Hematopoietic multipotent progenitor cell (in vitro differentiated cells): ENCODE measurements at places on chromosomes 5 and 9.

DNA sequence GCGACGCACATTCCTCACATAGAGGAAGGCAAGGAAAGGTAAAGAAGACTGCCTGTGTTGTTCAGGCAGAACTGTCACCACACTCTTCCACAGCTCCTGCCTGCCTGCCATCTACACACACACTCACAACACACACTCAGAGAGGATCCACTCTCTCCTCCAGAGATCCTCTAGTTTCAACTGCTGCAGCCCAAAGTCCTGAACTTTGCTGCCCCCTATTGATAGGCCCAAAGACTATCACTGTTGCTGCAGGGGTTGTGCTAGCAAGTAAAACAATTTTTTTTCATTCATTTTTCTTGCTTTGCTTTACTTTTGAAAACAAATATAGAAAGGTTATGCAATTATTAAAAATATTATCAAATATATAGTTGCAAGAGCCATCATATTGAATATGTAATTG lies 5.9 kb upstream of the CFAP90 start:
- peak; percentile 70 for DNase-seq

- no peak for DNase-seq
These were observed 159.8 kb downstream of the SYK start for GRCh38 chr9:90961375-90961774.

- DNase-seq, result no peak
These were observed 69.2 kb downstream of the CDH18 start for GRCh38 chr5:19918780-19919179.

DNA sequence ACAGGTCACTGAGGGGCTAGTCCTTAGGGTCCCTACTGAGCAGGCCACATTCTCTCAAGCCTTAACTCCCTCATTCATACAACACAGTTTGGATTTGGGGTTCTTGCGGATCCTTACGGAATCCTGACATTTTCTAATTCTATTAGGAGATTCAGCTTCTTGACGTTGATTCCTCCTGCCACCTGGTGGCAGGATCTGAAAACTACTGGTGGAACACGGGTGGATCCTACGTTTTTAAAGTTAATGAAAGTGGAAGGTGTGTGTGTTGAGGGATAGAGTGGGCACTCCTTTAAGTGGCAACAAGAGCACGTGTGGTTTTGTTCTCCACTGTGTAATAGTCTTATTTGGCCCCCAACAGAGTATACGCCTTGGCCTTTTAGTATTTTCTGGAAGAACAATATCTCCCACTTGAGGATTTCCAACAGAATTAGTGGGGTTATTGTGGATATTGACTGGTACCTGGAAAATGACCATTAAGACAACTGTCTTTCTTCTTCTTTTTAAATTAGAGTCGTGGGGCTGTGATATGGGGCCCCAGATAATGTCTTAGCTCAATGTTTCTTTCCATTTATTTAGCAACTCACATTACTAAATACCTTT lies 25.2 kb downstream of the SLC28A3 start:
- peak; percentile 69 for DNase-seq

DNA sequence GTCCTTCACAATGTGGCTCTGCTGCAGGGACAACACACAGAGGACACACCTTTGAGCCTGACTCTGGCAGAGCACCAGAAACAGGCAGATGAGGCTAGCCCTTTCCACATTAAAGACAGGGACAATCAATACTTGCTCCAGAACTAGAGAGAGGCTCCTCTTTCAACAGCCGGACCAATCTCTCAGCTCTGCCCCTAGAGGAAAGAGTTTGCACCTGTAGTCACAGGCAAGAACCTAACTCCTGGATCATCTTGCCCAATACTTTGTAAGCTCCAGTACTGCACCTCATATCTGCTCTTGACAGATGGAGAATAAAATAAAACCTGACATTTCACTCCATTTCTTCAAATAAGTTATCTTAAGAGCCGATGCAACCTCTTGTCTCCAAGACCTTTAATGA lies 52.1 kb downstream of the EPB41L4A start:
- no peak for DNase-seq

DNA sequence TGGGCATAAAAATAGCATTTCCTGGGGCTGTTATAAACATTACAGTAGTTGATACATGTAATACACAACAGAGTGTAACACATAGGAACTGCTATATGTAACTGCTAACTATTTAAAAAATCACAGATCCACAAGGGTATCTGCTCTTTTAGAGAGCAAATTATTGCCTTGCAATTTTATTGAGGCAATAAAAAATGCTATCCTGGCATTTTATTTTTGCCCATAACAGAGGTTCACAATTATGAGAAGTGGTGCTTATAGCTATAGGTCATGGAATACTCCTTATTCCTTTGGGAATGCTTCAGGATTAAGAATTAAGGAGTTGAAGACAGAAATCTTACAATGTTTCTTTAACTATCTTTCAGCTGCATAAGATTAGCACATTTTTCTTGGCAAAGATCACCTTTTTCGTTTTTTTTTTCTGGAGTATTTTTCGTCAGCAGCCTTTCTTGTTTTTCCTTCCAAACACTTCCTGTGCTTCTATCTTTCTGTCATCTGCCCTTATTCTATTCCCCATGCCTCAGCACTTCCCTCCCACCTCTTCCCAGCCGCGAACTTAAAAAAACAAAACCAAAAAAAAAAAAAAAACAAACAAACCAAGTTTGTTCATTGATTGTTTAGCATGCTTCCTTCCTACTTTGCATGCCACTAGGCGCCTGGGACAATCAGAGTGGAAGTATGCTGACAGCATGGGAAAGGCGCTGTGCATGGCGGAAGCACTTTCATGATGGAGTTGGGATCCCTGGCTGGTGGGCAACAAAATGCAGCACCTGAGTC lies 264.2 kb downstream of the MAST4 start:
- no peak for DNase-seq

DNA sequence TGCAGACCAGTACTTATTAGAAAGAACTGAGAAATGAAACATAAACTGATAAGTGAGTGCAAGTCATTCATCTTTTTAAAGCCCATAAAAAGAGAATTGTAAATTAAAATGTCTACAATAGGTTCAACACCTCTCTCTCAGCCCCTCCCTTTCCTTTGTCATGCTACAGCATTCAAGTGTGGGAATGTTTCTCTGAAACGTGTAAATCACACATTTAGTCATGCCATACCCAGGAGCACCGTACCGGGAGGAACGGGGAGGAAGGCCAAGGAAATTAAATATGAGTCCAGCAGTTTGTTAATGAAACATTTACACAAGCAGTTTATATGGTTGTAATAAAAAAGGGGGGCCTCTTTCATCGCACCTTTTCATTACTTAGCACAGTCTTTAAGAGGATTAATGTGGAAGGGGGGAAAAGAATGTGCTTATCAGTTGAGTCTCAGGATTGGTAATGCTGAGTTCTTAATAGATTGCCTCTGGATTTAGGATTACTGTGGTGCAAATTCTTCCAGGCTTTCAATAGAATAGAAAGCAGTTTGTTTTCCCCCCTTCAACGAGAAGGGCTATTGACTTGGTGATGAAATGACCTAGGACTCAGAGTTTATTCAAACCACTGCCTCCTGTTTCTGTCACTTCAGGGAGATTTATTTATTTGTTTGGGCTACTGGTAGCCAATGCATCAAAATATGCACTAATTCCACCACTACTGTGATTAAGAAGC lies 176.0 kb upstream of the ZNF608 start:
- no peak for DNase-seq

GRCh38 chr5:64854855-64855254 lies 86.1 kb downstream of the CWC27 start:
- no peak for DNase-seq

DNA sequence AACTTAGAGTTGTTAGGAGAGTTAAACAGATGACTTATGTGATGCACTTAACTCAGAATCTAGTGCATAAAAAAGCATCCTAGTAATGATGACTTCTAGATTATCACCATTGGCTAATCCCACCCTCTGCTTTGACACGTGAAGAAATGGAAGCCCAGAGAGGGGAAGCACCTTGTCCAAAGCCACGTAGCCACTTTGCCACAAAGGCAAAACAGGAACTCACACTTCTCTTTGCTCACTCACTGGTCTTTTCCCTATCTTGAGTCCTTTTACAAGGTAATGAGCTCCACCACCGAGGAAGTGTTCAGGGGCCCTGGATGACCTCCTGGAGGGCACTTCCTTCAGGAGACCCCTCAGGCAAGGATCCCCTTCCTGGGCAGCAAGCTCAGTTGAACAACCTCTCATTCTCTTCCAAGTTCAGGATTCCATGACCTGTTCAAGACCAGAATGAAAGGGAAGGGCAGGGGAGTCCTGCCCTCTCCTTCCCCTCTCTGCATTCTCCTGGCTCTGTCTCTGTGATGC lies 89.7 kb downstream of the HRH2 start:
- no peak for DNase-seq

GRCh38 chr9:101235105-101235866 lies 149.5 kb downstream of the BAAT start:
- DNase-seq, result no peak

GRCh38 chr5:138884094-138884493 lies 9.0 kb upstream of the LRRTM2 start:
- no peak for DNase-seq

DNA sequence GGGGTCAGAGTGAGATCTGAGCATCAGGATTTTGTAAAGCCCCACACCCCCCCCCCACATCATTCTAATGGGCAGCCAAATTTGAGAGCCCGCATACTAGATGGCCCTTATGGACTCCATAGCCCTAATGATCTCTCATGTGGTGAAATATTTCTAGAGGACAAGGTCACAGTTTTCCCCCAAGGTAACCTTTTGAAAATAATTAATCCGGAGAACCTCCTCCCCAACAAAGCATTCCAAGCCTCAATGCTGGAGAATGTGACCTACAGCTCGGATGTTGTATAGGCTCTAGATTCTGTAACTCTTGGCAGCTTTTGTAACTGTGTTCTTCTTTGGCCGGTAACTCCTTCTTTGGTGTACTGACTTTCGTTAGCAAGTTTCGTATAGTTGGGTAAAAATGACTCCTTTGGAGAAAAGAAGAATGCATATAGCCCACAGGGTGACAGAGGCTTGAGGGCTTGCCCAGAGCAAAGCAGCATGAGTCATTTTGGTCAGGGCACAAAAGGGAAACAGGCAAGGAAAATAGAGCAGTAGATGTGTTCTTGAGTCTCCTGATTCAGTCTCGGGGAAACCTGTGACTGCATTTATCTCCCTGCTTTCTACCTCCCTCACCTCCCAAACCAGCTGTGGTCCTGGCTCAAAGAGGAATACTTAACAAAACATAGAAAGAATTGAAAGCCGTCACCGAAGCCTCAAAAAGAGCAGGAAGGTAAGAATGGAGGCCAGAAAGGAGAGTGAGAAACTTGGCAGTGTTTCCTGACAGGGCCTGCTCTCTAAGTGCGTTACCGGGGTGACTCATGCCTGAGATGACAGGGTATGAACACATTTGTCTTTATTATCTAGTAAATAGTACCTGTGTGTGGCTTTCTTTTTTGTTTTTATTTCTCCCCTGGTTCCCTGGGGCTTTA lies 6.6 kb upstream of the XPA start:
- no peak for DNase-seq

DNA sequence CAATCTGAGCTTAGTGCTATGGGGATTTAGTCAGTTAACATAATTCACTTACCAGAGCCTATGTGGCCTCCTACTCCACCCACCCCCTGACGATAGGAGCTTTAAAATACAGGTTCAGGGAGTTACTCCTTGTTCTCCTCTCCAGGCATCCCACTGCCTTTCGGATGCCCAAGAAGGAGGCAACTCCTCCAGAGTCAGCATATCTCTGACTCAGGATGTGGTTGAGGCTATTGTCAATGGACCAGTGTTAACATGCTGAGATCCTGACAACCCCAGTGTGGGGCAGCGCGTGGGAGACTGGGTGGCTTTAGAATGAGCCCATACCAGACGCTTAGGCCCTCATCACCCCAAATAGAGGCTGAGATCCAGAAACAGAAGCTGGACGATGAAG lies 27.4 kb downstream of the BICD2 start:
- DNase-seq, result no peak

- DNase-seq, result no peak
These were observed 23.5 kb downstream of the HMCN2 start for GRCh38 chr9:130288926-130289690.

GRCh38 chr9:91682806-91683205 lies 259.2 kb upstream of the NFIL3 start:
- DNase-seq, result no peak

DNA sequence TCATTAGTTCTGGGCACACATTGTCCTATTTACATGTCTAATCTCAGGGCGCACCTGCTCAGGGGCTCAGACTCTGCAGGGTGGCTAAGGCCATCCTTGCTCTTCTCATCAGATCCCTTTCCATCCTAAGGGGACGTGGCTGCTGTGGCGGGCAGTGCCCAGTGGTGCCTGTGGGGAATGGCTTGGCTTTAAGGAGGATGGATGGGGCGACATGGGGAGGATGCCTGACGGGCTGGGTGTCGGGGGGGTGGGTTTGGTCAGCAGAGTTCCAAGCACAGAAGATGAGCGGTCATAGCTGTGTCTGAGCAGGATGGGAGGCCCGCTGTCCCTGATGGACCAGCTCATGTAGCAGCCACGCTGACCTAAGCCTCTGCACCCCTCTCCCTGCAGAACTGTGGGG lies 40.9 kb upstream of the SUSD3 start:
- no peak for DNase-seq

GRCh38 chr5:27252911-27253310 lies 214.5 kb upstream of the CDH9 start:
- no peak for DNase-seq

GRCh38 chr9:105038051-105038450 lies 110.1 kb upstream of the ABCA1 start:
- no peak for DNase-seq

DNA sequence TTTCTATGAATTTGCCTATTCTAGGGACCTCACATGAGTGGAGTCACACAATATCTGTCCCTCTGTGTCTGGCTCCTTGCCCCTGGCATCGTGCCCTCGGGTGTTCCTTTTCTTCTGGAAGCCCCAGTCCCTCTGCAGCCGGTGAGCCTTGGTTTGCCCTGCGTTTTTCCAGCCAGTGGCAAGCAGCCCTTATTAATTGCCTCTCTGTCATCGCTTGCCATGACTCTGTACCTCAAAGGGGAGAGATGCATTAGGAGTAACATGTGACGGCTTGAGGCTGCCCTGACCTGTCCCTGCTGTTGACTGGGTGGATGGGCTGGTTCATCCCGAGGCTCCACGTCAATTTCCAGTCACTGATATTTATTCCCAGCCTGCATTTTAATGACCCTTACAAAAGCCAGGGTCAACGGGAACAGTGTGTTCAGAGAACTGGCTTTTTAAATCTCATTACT lies 87.3 kb downstream of the CFAP90 start:
- DNase-seq, result no peak

GRCh38 chr5:158492136-158492535 lies 607.6 kb downstream of the EBF1 start:
- DNase-seq, result no peak

- DNase-seq, result no peak
These were observed 4.5 kb downstream of the SLC36A1 start for GRCh38 chr5:151451626-151452520.

- no peak for DNase-seq
These were observed 30.2 kb upstream of the BASP1 start for GRCh38 chr5:17187011-17187785.

DNA sequence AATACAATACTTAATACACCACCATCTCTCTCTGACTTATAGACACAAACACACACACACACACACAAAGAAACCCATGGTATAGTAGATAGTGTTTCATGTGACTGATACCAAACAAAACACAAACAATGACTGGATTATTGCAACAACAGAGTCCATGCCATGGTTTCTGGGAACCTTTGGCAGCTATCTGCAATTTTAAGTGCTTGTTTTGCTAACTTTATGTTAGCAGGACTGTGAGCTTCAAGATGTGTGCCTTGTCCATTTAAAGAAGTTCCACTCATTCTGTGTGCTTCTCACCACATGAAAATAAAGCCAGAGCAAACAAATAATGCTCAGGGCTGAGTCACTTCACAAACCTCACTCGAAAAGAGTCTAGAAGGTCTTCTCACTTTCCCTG lies 15.1 kb upstream of the LURAP1L start:
- DNase-seq, result no peak
